ENCODE measurements at places on chromosomes 5 and 9.

GRCh38 chr5:68445257-68446069 lies 229.9 kb downstream of the PIK3R1 start:
- no peak for DNase-seq

DNA sequence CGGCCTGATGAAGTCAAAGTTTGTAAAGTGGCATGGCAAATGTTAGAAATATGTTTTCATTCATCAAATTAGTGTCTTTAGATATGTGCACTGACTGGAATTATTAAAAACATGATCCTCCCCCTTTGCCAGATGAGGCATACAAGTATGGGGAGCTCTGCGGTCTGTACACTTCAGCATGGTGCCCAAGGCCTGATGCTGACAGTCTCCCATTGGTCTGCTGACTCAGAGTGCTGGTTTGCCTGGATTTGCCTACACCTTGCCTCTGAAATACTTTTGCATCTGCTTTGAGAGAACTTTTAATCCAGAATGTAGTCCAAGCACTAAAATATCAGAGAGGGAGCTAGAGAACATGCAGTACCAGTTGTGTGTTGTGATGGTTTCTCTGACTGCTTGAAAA lies 354.3 kb upstream of the ACTBL2 start:
- DNase-seq: no peak

DNA sequence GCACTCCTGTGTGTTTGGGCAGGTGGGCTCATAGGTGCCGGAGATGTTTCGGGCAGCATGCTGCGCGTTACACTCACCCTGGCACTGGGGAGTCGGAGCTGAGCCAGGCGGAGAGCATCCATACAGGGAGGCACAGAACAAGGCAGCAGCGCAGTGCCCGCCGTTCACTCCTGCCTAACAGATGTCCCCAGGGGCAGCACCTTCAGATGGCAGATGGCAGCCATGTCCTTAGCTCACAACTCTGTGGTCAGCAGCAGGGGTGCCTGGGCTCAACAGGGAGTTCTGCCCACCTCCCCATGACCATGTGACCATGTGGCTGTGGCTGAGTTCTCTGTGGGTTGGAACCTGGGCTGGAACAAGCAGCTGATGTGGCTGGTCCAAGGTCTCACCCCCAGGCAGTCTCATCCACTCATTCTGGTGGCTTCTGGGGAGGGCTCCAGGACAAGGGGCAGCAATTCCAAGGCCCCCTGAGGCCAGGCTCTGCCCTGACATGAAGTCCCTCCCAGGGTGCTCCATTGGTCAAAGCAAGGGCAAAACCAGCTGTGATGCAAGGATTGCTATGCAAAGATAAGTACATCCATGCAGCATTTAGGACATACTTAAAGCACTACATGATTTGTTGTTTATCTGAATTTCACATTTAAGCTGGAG lies 64.2 kb downstream of the MRPL36 start:
- no peak for DNase-seq

GRCh38 chr5:170110403-170111087 lies 4.8 kb downstream of the FOXI1 start:
- no peak for DNase-seq

GRCh38 chr5:111697881-111698757 lies 58.9 kb downstream of the NREP start:
- no peak for DNase-seq

GRCh38 chr5:10914741-10915480 lies 153.9 kb upstream of the DAP start:
- DNase-seq: no peak

DNA sequence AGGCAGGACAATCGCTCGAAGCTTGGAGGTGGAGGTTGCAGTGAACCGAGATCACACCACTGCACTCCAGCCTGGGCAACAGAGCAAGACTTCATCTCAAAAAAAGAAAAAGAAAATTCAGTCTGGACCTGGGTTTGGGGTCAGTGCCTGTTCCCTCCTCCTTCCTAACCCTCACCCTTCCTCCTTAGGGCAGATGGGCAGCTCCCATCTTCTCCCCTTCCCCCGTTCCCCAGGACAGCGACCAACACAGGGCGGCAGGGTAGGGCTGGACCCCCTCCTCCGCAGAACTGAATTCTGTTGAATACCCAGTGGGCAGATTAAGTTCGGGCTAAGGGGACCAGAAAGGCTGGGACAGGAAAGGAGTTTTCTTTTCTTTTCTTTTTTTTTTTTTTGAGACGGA lies 1.5 kb upstream of the RMND5B start:
- no peak for DNase-seq

DNA sequence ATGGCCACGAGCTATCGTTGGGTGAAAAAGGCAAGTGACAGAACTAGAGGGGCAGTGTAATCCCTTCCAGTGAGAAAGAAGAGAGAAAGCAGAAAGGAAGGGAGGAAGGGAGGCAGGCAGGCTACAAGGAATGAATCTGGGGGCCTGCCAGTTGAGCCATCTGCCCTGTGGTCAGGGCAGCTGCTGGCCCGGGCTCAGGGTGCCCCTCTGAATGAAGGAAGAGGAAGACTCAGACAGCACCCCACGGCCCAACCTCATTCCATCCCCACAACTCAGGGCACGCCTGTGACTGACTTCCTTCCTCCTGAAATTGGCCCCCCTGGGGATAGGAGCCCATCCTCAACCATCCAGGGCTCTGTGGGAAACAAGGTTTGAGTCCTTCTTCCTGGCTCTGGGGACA lies 20.3 kb upstream of the FLT4 start:
- DNase-seq: no peak

DNA sequence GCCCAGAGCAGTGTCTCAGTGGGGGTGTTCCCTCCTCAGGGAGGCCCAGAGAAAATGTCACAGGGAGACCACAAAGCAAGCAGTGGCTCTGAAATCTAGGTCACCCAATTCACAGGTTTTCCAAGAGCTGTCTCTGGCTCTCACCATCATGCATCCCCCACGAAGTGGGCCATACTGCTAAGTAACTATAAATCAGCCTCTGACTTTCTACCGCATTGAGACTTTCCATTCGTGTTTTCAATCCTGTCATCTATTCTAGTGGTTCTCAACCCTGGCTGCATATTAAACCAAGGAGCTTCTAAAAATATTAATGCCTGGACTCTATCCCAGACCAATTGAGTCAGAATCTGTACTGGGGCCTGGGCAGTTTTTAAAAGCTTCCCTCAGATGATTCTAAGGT lies 2.0 kb upstream of the C1QTNF3 start:
- no peak for DNase-seq

- no peak for DNase-seq
Measured at GRCh38 chr9:34686231-34686630, 4.8 kb downstream of the CCL19 start.

- DNase-seq: no peak
Measured at GRCh38 chr9:119283078-119283794, 86.0 kb downstream of the BRINP1 start.

DNA sequence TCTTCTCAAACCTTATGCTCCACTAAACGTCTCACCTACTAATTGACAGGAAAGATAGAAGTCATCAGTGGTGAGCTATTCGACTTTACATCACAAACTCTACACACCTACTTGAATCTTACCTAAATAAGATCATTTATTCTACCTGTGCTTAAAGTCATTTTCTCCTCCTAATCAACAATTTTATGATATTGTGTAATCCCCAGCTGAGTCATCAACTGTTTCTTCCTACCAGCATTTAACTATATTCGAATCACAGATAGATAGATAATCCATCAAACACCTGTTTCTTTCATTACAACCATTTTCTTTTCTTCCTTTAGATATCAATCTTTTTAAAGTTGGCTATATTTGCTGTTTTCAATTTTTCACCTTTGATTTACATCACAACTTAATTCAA lies 181.5 kb downstream of the LPAR1 start:
- DNase-seq: no peak

DNA sequence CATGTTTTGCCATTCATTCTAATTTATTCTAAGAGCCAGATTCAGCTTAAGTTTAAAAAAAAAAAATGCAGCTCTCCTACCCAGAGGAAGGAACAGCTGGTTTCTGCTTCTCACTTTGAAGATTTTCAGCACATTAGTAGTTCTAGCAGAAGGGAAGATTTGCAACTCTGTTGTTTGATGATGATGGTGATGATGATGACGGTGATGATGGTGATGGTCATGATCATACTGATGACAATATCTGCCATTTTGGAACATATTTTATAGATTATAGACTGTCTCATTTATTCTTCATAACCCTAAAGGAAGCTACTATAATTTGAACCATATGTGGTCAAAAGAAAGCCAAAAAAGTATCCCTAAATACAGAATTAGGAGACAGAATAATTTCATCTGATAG lies 7.9 kb upstream of the MED10 start:
- DNase-seq: no peak

- no peak for DNase-seq
Measured at GRCh38 chr5:96338624-96339415, 94.2 kb downstream of the PCSK1 start.

- no peak for DNase-seq
Measured at GRCh38 chr9:118003240-118003639, 299.0 kb downstream of the TLR4 start.

GRCh38 chr5:16732356-16732755 lies 115.6 kb upstream of the RETREG1 start:
- DNase-seq: no peak

DNA sequence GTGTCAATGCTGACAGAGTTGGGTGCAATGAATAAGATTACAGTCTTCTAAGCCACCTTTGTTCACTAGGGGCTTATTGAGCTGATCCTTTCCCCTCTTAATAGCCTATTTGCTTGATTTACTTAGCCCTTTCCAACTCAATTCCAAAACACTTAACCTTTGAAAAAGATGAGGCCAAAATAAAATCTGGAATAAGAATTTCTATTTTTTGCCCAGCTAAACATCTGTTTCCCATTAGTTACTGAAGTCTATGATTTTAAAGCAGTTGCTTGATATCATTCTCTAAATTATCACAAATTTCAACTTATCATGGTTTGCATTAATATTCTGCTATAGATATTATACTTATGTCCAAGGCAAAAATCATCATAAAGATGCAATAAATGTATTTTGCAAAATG lies 1272.0 kb upstream of the ACO1 start:
- DNase-seq: no peak

- no peak for DNase-seq
Measured at GRCh38 chr5:35094948-35095347, 47.2 kb upstream of the AGXT2 start.

DNA sequence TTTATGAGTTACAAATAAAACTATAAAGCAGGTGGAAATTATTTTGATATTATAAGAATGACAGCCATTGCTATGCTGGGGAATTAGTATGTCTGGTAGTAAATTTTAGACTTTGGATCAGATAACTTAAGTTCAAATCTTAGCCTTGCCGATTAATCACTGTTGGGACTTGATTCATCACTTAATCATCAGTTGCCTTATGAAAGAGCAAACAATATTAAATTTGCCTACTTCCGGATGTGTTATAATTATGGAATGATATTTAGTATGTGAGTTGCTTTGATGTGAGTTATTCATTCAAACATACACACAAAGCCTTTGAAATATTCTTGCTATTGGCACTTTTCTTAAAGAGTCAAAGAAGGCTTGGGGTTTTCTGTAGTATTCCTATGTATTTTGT lies 717.7 kb downstream of the BRINP1 start:
- no peak for DNase-seq

DNA sequence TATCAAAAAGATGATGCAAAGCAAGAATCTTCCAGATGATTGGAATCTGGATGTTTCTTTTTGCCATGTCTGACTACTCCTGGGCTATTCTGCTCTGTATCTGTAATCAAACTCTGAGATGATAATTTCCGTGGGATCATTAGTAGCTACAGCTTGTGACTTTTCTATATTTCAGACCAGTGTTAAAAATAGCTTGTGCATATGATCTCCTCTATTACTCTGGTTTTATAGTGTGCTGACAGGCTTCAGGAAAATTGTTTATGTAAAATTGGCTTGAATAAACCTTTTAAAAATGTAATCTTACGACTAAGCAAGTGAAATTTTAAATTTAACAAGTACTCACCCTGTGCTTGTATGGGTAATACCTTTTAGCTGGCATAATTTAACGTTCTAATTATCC lies 40.4 kb downstream of the NAA35 start:
- DNase-seq: no peak

GRCh38 chr9:27033815-27034403 lies 28.4 kb upstream of the LRRC19 start:
- DNase-seq: peak; percentile 17

DNA sequence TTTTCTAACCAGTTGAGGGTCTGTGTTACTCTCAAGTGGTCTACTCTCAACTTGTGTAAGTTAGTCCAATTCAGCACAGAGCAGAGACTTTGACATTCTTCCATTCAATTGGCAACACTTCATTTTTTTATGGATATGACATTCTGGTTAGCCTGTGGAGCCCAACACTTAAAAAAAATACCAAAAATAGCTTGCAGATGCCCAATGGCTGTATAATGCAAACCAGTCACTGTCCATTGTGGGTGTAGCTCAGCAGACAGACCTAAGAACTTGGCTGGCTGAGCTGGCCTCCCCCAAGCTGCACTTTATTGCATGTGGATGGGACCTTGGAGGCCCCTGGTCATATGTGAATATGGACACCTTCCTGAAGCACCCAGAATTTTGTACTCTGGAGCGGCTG lies 103.2 kb downstream of the DPYSL3 start:
- no peak for DNase-seq

GRCh38 chr5:150573867-150574817 lies 66.2 kb downstream of the NDST1 start:
- no peak for DNase-seq

DNA sequence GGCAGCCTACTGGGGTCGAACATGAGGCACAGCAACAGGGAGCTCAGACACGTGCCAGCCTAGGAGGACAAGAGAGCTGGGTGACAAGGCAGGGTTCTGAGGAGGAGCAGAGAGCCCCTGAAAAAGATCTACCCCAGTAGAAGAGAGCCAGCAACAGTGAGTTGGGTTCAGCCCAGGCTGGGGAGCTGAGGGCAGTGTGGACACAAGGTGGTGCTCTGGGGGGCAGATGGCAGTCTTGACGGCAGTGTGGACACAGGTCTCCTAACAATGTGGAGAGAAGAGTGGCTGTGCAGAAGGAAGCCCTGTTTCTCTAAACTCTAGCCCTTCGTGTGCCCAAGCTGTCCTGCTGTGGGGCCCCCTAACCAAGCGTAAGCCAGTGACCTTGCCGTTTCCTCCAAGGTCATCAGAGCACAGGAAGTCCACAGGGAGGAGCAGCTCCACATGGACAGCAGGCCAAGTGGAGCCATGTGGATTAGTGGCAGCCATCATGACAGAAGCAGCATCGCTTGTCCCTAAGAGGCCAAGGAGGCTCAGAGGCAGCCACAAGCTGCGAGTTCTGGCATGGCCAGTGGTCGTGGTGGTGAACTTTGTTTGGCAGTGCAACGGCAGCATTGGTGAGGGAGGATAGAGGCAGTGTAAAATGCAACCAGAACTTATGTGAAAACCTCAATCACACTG lies 25.1 kb upstream of the LMX1B start:
- DNase-seq: no peak

GRCh38 chr5:156522651-156523529 lies 195.9 kb downstream of the SGCD start:
- DNase-seq: no peak

GRCh38 chr9:135291165-135291564 lies 188.4 kb upstream of the PPP1R26 start:
- no peak for DNase-seq

GRCh38 chr9:106701611-106702010 lies 161.4 kb upstream of the ZNF462 start:
- DNase-seq: no peak

GRCh38 chr5:132498152-132498551 lies 7.6 kb upstream of the IRF1 start:
- DNase-seq: no peak

Data from CD4-positive, alpha-beta T cell treated with Interleukin-6 at 100 ng/mL for 8 hours (primary cell).